GM20000 (cell line): ENCODE measurements at places on chromosomes 2 and 18.

GRCh38 chr2:160358046-160358445 lies 135.6 kb downstream of the RBMS1 start:
- no peak for DNase-seq

DNA sequence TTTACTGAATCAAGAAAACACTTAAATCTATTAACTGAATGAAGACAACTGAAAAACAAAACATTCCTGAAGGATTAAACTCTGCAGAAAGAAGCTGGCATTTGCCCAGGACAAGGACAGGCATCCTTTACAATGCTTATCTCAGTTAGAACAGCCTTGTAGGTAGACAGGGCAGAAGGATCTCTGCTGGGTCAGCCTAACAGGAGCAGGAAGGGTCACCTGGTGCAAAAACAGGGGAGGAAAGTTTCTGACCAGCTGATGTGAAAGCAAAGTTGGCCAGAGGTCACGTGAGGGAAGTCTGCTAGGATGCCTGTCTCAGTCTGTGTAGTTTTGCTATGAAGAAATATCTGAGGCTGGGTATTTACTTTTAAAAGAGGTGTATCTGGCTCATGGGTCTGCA lies 348.6 kb downstream of the ANAPC1 start:
- DNase-seq: no peak

- no peak for DNase-seq
Measured at GRCh38 chr2:12731701-12732280, 15.1 kb downstream of the TRIB2 start.

DNA sequence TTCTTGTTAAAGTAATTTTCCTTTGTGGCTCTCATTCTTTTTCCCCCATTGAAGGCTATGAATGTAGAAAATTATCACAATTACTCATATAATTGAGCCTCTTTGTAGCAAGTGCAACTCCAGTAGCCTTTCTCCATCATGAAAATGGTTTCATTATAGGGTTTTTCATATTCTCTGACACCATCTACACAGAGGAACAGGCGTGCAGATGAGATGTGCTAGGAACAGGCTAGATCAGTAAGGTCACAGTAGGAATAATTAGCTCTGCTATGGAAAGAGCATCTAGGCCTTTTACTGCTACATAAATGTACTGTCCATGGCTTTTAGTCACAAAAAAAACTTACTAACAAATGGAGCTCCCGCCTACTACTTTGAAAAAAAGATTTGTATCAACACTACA lies 12.6 kb upstream of the DLX1 start:
- DNase-seq: no peak

DNA sequence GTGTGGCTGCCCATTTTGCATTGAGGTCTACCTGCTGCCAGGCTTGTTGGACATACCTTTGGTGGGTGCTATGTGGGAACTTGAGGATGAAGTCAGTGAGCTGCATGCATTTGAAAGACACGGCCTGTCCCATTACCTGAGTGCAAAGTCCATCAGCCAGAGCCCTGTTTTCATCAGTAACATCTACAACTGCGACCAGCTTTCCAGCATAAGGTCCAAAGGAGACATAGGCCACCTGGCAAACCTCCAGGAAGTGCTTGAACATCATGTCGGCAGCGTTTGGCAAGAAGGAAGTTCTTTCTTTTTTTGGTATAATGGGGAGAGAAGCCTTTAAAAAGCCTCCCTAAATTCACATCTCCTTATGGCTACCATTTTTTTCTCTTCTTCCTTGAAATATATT lies 143.1 kb downstream of the FAM161A start:
- no peak for DNase-seq

DNA sequence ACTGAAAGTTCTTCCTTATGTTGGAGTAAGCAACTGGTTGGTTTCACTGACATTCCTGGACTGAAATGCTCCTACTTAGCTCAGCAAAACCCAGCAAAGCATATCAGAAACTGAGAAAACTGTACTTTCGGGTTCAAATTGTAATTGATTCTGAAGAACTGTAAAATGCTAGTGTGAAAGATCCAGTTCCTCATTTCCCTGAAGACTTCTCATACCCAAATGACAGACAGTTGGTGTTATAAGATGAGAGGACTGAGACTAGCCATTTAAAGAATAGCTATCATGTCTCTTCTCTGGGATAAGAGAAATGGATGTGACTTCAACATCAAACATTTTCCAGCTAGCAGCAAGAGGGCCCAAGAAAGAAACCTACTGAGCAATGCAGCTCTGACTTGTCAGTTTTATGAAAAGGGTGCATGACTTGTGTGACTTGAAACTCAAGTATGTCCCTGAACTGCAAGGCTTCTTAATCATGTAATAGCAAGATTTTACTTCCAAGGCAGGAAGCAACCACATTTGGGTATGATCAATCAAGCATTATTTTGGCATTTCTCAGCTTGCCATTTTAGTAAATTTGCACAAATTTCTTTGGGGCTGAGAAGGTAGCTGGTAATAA lies 420.3 kb upstream of the MMADHC start:
- DNase-seq: no peak

DNA sequence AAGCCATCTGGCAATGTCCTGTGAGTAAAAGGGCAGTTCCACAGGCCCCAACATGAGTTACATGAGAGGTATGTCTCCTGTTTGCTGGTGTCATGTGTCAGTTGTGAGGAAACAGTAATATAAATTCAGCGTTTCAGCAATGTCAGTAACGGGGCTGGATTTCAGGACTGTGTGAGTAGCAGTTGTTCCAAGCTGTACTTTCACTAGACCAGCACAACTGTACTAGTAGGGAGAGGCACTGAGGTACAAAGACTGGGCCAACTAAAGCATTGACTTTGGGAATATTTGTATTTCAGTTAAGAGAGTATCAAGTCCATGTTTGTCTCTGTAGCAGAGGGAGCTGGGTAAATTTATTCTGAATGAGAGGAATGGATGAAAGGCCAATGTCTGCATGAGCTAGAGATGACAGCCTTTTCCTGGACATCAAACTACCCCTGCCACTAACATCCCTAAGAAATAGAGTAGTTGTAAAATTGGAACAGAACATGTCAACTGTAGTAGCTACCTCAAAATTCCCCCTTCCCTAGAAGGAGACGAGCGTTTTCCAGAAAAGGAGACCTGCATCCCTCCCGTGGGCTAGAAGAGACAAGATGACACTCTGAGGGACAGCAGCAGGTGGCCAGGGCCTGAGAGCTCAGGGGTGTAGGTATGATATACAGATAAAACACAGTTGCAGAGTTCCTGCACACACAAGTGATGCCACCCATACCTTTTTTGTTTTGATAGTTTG lies 24.4 kb downstream of the EIF4E2 start:
- no peak for DNase-seq

- DNase-seq: peak; percentile 27
Measured at GRCh38 chr2:113278073-113278741, 514 bp downstream of the PAX8 start.

DNA sequence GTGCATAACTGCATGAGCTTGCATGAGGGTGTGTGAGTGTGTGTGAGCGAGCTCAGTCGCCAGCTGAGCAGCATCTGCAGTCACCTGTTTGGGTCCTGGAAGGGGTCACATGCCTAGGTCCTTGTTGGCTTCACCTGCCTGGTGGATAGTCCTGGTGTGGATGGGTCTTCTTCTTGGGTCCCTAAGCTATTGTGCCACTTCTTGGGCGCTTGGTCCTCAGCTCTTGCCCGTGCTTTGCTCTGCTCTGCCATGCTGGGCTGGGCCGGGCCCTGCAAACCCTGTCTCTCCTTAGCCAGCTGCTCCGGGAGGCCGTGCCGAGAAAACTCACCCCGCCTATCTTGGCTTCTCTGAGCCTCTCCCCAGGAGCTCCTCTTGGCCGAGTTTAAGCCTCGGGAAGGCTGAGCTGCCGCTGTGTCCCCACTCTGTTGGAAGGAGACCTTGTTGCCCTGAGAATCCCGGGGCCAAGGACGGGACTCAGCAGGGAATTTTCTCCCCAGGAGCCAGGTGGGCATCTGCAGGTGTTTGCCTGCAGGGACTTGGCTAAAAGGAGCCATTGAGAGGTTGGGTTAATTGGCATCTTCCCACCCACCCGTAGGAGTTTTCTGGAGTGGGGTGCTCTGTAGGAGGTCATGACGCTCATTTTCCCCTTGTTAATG lies 300.8 kb downstream of the NDUFA10 start:
- no peak for DNase-seq

GRCh38 chr2:157777427-157777826 lies 98.7 kb downstream of the ACVR1 start:
- peak; percentile 19 for DNase-seq

DNA sequence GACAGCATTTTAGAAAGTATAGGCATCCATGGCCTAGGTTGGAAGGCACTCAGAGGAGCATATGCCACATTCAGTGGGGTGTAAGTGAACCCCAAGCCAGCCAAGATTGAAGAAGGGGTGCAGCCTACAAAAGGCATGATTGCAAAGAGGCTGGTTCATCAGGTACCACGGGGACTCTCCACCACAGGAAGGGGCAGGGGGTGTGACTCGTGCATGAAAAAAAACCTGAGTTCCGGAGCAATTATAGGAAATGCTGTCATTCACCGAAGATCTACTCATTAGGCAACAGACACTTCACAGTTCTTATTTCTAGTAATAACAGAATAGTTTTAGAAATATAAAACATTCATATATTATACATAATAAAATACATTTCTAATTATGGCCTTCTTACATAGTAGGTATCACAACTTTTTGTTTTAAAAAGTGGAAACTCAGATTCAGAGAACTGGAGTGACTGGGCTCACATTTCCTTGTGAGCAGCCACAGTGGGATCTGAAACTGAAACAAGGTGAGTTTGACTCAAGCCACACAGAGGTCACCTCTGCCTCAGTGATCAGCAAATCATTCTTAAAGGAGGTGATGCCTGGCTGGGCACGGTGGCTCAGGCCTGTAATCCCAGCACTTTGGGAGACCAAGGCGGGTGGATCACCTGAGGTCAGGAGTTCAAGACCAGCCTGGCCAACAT lies 188.4 kb upstream of the GYPC start:
- peak; percentile 19 for DNase-seq

GRCh38 chr2:150883613-150883895 lies 378.1 kb downstream of the RBM43 start:
- DNase-seq: no peak

- no peak for DNase-seq
Measured at GRCh38 chr18:10671441-10671840, 145.6 kb downstream of the NAPG start.

DNA sequence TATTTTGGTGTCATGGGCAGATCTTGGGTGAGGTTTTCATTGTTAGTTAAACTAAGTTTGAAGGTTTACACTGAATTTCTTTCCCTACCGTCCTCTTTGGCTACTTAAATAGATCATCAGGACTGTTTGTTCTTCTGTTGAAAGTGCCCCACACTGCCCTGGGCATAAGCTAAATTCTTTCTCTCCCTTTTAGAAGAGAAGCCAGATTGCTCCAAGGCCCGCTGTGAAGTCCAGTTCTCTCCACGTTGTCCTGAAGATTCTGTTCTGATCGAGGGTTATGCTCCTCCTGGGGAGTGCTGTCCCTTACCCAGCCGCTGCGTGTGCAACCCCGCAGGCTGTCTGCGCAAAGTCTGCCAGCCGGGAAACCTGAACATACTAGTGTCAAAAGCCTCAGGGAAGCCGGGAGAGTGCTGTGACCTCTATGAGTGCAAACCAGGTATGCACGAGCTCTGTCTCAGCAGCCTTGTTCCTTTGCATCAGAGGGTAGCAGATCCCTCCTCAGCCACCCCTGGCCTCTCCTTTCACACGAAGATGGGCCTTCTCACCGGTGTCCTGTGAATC lies 85.6 kb downstream of the CRIM1 start:
- DNase-seq: no peak

GRCh38 chr2:10076511-10076910 lies 3.7 kb downstream of the CYS1 start:
- DNase-seq: no peak

DNA sequence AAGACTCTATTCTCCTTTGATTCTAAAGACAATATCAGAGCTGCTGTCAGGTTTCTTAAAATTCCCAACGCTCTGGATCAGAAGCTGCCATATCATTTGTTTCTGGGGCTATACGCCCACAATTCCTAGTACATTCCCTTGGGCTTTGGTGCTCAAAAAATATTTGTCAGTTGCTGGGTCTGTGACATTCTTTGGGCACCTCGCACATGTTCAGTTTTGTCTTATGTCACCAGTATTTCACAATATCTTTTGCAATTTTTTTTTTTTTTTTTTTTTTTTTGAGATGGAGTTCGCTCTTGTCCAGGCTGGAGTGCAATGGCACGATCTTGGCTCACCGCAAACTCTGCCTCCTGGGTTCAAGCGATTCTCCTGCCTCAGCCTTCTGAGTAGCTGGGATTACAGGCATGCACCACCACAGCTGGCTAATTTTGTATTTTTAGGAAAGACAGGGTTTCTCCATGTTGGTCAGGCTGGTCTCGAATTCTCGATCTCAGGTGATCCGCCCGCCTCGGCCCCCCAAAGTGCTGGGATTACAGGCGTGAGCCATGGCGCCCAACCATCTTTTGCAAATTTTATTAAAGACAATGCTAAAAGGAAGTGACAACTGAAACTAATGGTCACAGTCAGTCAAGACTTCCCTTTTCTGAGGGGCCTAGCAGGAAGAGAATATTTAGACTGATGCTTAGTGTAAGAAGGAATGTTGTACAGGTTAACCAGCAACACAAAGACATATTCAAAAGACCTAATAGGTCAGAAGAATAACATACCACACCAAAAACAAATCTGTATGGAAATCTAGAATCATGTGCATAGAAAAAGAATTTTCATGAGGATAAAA lies 6.8 kb downstream of the ZNF397 start:
- no peak for DNase-seq

DNA sequence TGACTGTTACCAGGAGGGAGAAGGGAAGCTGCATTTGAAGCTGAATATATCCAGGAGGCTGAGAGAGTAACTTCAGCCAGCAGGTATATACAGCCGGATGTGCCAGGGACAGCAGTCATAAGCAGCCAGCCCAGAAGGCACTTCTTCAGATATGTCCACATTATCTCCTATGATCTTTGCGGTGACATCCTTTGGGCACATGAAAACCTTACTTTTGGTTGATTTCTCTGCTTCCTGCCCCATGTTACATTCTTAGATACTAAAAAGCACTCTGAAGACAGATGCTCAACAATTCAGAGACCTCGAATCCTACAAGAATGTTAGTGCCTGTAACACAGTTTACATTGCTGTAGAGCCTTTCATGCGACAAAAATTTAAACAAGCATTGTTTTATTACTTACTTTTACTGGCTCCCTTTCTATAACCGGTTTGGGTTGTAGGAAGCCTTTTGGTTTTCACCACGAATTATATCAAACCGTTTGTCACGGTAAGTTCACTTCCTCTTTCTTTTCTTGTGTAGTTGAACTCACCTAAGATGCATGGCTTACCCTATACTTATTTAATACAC lies 50.3 kb upstream of the TLK1 start:
- peak; percentile 47 for DNase-seq

- DNase-seq: no peak
Measured at GRCh38 chr2:119446037-119446436, 14.4 kb downstream of the TMEM37 start.

GRCh38 chr18:34744569-34744968 lies 34.5 kb downstream of the DTNA start:
- DNase-seq: no peak
